ENCODE measurements at places on chromosomes 3 and 15.

GRCh38 chr15:74809956-74810355 is 2.7 kb upstream of the LMAN1L start:
- DNase-seq, result no peak

- DNase-seq, result no peak
Measured at GRCh38 chr15:35071106-35071505, 14.0 kb downstream of the NANOGP8 start.

- DNase-seq, result peak; percentile 68
Measured at GRCh38 chr3:115761927-115762305, 138.6 kb downstream of the GAP43 start.

GRCh38 chr3:185954366-185954723 is 16.5 kb upstream of the TRA2B start:
- no peak for DNase-seq

DNA sequence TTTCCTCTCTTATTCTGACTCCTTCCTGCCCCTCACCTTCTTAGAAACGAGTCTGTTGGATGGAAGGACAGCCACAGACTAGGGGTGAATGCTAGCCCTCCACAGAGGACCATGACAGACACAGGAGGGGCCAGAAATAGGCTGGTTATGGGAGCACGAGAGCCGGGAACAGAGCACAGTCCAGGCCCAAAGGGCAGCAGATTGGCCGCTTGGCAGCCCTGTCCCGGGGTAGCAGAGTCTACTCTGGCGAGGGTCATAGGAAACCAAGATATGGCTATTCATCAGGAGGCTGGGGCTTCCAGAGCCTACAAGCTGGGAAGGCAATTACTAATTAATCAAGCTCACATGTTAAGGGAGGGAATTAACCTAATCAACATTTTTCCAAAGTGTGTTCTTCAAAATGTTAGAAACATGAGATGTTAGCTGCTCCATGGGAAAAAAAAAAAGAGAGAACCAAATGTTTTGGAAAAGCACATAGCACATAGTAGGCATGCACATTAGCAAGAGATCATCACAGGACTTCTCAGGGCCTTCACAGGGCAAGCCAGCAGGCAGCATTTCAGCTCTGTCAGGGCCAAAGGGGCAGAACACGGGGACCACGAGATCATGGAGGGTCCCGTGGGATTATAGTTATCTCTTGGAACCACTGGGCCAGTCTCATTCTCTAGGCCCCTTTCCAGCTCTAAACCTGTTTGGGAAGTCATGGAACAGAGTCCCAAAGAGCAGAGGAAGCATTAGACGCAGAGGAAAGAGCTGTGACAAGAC is 13.3 kb downstream of the SEMA3G start:
- no peak for DNase-seq

DNA sequence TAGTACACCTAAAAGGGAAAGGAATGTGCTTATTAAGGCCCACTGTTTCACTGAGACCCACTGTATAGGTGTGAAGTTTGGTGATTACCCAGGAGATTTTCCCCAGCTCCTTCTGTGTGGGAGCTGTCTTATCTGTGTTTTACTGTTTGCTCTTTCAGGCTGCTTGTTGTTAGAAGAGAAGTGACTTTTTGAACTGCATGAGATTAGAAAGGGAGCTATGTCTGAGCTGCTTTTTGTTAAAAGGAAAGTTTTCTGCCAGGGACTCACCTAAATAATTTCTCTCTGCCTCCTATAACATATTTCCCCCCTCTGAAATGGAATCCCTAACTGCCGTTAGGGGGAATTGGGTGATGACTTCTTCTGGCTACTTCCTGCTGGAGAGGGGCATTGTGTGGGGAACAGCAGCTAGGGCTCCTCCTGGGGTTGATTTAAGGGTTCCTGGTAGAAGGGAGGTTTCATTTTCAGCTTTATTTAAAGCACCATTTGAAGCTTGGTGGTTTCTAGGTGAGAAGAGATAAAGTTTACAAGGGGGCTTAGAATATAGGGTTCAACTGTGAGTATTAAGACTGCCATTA is 77.1 kb upstream of the ATP11B start:
- DNase-seq, result no peak

Measured in NCI-H524 (cell line).